ENCODE measurements at places on chromosomes 7 and 10.

DNA sequence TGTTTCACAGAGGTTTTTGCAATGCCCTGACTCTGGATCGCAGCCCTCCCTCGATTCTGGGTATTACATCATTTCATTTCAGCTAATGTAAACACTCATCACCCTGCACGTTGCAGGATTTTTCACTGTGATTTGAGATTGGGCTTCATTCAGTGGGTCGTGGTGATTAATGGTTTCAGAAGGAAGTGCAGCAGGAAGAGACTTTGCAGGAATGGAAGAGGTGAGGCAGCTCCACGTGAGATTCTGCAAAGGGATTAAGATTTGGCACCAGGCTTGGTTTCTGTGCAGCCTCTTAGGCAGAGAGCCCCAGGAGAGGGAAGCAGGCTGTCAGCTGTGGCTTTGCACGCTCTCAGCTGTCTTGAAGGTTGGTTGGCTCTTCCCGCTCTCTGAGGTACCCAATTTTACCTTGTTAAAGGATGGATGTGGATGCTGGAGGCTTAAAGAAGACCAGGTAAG lies 95.2 kb downstream of the PLCE1 start:
- DNase-seq, result no peak

DNA sequence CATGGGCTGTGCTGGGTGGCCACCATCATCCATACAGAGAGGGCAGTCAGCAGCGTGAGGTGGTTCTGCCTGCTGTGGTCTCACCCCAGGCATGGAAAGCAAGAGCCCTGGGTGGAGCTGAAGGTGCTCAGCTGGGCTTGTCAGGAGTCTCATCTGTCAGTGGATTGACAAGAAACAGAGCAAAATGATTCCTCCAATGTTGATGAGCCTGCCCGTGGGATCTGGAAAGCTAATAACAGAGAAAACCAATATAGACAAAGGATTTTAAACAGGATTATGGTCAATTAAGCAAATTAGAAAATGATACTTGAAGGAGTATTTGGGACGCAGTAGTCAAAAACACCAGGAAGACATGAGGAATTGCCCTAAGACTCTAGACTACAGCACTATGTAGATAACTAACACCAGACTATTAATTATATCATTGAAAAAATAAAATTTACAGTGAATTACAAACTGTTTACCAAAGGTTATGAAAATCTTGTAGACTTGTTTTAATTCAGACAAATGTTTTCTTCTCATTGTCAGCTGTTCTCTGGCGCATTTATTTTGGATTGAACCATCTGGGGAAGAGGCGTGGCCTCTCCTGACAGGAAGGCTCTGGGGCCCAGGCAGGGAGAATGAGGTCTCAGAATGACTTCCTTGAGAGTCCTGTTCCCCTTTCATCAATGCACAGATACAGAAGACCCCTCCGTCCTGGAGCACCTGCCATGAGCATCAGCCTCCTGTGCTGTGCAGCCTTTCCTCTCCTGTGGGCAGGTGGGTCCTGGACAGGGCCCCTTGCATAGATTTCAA lies 211.2 kb upstream of the PRSS58 start:
- no peak for DNase-seq

GRCh38 chr10:130418731-130419130 lies 282.5 kb downstream of the GLRX3 start:
- DNase-seq, result no peak

- no peak for DNase-seq
Measured at GRCh38 chr10:133359972-133360610, 2.3 kb upstream of the FUOM start.

- no peak for DNase-seq
Measured at GRCh38 chr10:15841696-15842095, 18.6 kb downstream of the MINDY3 start.

- no peak for DNase-seq
Measured at GRCh38 chr10:120605410-120605809, 148.4 kb downstream of the PLPP4 start.

GRCh38 chr10:76357726-76358415 lies 926.4 kb downstream of the LRMDA start:
- DNase-seq, result no peak

DNA sequence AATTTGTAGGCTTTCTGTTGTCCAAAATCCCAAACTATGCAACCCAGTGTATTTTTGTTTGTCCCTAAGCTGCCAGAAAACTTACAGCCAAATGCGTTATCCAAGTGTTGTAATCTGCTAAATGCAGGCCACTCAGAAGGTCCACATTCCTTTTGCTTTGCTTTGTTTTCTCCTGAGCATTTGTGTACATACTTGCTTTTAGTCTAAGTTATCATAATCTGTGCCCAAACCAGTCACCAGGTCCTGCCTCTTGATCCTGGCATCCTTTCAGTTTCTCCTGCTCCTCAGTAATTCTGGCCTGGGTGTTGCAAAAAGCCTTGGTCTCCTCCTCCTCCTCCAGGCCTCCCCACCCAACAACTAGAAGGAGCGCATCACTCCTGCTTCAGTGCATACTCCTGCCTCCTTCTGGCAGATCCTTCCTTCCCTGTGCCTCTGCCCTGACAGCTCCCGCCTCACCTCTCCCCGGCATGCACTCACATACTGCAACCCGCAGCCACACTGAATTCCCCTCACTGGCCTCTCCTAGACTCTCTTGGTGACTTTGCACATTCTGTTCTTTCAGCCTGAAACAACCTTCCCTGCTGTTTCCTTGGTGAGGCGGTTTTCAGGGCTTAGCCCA lies 2.3 kb downstream of the DENND2A start:
- DNase-seq, result no peak

GRCh38 chr7:95304990-95305389 lies 19.3 kb downstream of the PON1 start:
- DNase-seq, result no peak

GRCh38 chr10:35563261-35563891 lies 41.8 kb upstream of the GJD4 start:
- DNase-seq, result peak; percentile 71

- no peak for DNase-seq
Measured at GRCh38 chr7:75955331-75955955, 39.0 kb downstream of the TMEM120A start.

GRCh38 chr10:77090381-77091356 lies 546.9 kb downstream of the KCNMA1 start:
- DNase-seq, result no peak

DNA sequence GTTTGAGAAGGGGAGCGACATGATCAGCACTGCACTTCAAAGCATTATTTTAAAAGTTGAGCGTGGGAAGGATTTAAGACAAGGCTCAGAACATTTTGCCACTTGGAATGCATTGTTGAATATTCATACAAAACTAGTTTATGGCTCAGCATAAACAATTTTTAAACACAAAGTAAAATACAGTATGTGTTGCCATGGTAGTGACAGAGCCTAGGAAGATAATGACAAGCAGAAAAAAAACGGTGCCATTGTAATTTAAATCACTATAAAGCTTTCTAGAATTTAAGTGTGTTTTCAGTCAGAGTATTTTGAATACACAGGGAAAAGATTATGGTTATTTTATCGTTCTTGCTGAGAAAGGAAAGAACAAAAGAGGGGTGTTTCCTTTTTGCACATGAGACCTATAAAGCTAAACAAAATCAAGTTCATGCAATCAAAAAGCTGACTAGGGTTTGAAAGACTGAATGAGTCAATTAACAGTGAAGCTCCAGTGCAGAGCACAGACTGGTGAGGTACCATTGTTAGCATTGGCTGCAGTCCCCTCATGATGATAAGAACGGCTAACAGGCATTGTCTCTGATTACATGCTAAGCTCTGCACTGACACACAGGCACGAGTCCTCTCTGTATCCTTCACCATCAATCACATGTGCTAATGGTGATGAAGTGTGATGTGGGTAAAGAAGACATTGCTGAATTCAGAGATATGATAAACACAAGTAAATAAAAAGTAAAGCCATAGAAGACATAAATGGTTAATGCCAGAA lies 181.9 kb upstream of the VSTM2A start:
- no peak for DNase-seq

- no peak for DNase-seq
Measured at GRCh38 chr10:131694168-131694780, 206.5 kb upstream of the PPP2R2D start.

DNA sequence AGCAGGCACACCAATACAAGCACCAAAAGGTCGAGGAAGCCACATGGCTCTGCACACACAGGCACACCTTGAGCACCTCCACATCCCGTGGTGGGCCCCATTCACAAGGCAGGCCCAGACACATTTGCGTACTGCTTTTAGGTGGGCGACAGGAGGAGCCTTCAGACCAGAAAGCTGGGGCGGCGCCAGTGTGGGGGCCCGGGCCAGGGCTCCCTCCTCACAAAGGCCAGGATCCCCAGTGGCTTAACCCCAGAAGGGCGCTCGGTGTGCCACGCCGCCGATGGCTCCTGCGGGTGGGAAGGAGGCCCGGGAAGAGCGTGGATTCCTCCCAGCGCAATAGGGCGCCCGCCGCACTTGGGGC lies 2.8 kb upstream of the SMARCD3 start:
- no peak for DNase-seq

DNA sequence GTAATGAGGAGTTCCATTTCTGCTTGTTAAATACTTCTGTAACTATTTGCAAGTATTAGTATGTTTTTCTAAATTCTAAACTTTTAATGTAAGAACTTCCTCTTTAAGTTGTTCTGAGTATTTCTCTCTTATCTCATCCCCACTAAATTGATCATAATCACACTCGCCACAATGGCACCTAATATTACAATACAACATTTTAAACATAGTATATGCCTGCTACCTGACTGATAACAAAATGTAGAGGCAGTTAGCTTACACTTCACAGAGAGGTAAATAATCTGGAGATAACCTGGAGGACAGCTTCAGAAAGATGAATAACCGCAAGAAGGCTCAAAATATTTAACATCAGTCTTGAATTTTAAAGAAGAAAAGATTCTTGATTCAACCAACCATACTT lies 48.6 kb downstream of the HIBADH start:
- DNase-seq, result no peak

GRCh38 chr7:55350281-55350680 lies 14.9 kb upstream of the LANCL2 start:
- DNase-seq, result no peak

DNA sequence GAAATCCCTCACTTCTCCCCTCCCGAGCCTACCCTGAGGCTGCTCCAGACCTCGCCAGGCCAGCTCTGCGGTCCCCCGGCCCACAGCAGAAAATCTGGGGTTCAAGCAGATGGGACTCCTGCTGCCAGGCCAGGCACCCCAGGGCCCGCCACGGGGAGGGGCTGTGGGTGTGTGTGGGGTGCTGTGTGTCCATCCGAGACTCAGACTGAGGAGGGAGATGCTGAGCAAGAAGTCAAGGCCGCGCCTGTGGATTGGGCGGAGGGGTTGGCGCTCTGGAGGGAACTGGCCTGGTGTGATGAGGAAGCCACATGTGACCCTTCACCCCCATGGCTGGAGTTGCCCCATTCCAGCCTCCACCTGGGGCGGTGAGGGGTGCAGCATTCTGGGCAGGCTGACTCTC lies 51.1 kb downstream of the YKT6 start:
- no peak for DNase-seq

Measured in germinal center (tissue), 1 donor.